Midbrain (tissue), 1 donor: ENCODE measurements at places on chromosomes 5 and 9.

GRCh38 chr5:4018007-4018406 lies 422.4 kb downstream of the IRX1 start:
- peak; percentile 0 for DNase-seq

GRCh38 chr9:100066539-100066938 lies 32.3 kb downstream of the ERP44 start:
- DNase-seq = no peak

GRCh38 chr9:92534204-92534603 lies 1.6 kb downstream of the ECM2 start:
- no peak for DNase-seq

DNA sequence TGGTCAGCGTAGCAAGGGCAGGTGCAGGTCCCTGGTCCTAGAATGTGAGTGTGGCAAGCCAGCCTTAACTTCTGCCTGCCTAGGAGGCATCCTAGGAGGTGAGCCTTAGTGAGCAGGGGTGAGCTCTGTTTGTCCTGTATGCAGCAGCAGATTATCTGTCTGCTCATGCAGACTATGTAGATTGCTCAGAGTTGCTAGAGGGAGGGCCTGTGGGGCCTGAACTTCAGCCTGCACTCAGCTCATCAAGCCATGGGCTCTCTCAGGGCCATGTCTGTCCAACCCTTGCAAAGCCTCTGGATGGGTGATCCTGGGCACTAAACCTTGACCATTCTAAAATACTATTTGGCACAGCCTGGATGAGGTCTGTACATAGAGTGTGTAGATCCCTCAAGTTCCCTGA lies 8.5 kb upstream of the CTSL start:
- DNase-seq = no peak

DNA sequence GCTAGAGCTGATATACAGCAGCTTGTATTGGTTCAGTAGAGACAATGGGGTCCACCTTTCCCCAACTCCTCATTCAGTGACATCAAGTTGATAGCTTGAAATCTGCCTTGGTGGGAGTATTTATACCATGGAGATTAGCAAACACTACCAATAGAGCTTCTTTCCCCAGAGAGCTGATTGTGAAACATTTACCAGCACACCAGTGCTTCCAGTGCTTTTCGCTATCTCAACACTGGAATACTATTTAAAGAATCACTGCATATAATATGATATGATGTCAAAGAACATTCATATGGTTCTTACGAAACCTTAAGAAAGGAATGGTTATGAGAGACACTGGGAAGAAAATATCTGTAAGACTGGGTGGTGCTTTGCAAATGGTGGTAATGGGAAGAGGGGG lies 21.8 kb upstream of the RNF145 start:
- no peak for DNase-seq

DNA sequence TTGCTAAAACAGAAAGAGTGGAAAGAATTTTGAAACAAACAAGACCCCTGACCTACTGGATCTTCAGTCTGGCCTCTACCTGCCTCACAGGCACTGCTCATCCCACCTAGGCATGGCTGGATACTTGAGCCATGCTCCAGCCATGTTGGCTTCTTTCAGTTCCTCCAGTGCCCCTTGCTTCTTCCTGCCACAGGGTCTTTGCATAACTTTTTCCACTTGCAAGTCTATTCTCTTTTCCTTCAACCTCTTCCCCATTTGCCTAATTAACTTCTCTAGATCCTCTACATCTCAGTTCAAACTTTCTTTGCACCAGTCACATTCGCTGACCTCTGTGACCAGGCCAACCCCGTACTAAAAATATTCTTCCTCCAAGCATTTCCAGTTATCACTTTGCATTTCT lies 50.4 kb downstream of the STARD4 start:
- no peak for DNase-seq

DNA sequence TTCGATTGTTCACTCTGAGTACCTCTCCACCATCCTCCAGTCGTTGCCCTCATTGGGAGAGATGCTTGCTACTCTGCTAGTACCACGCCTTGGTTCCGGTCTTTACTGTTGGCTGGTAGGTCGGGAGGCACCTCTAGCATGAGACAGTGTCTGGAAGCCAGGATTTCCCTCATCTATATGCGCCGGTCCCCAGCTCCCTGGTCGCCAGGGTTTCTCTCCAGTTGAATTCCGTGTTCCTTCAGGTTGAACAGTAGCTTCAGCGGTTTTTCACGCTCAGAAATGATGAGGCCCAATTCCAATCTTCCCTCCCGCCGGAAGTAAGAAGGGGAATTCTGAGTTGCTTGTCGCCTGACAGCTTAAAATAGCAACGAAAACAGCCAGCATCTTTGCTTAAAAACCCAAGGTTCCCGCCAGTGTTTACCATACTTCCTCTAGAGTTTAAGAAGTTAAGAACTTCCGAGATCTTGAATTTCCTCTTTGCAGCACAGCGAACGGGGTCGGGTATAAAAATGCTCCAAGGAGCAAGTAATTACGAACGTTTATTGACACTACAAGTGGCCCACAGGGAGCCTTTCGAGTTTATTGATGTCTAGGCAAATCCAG lies 1.3 kb upstream of the ST8SIA4 start:
- no peak for DNase-seq

- no peak for DNase-seq
Measured at GRCh38 chr5:171647904-171648260, 137.7 kb upstream of the SMIM23 start.

DNA sequence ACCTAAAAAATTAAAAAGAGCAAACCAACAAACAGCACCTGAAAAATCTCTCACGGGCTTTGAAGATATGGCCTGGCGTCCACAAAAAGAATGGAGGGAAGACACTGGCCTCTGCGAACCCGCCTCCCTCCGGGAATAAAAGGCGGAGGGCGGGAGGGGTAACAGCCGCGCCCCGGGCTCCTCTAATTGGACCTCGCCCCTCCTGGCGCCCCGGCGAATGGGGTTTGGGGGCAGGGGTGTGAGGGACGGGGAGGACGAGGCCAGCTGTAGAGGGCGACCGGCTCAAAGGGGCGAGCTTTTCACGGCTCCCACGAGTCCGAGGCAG lies 753 bp downstream of the FANCC start:
- no peak for DNase-seq

DNA sequence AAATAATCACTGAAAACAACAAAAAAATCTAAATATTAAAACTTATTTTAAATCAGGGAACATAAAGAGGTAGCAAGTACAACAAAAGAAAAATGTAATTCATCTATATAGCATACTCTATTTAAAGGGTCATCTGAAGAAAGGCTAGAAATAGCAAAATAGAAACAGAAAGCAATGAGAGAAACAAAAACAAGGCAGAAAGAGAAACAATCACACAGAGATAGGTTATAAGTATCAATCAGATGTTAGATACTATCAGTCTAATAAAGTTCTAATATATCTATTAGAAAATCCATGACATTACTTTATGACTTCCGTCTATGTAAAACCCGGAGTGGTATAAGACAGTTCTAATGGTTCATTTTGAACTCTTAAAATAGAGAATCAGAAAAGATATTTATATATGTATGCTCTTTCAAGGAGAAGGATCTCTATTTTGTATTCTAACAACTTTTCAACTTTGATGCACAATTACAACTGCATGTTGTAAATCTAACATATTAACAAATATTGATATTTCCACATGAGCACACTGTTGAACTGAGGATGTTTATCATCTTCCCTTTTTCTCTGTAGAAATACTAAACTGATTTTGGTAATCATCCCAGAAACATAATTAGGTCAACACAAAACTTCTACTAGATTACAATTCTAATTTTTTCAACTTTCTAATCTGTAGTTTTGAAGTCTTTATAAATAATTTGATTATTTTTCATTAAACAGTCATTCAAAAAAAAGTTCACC lies 15.8 kb downstream of the RICTOR start:
- no peak for DNase-seq

GRCh38 chr5:122584411-122585300 lies 190.2 kb upstream of the SNX2 start:
- DNase-seq = no peak

- DNase-seq = no peak
Measured at GRCh38 chr5:83942155-83942554, 221.5 kb upstream of the HAPLN1 start.

- DNase-seq = no peak
Measured at GRCh38 chr9:78196258-78196657, 39.6 kb upstream of the CEP78 start.

DNA sequence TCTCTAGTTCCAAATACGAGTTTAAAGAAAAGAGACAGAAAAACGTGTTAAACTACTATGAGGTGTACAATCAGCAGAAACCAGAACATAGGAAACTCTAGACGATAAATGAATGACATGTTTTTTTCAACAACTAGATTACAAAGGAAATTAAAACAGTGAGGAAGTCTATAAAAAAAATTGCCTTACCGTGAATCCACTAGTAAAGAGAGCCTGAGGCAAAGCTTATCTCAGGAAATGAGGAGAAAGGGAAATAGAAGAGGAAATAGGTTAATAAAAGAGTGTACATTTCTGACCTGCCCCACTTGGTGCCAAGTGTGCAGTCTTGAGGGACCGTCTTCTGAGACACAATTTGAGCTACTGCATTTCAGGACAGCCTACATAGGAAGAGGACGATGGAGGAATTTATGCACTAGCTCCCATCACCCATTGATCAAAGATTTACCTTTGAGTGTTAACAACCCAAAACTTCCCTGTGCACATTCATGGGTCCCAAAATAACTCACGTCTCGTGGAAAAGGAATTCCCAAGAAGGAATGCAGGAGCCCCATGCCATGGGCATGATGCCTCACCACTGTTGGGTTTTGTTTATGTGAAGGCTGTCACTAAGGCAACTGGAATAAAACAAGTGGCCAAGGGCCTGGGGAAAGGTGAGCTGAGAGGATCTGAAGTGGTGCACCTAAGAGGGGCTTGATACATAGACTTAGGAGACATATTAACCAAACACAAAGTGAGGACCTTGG lies 53.6 kb upstream of the SLC1A3 start:
- no peak for DNase-seq

DNA sequence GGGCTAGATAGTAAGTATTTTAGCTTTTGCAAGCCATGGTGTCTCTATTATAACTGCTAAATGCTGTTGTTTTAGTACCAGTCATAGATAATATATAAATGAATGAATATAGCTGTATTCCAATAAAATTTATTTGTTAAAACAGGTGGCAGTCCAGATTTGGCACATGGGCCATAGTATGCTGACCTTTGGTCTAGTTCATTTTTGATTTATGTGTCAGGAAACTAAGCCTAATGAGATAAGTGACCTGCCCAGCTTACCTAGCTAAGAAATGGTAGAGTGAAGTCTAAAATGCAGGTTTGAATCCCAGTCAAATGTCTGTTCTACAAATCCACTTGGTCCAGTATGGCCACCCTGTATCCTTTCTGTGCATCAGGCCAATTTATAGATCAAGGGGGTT lies 139.3 kb downstream of the ALDH1A1 start:
- no peak for DNase-seq

DNA sequence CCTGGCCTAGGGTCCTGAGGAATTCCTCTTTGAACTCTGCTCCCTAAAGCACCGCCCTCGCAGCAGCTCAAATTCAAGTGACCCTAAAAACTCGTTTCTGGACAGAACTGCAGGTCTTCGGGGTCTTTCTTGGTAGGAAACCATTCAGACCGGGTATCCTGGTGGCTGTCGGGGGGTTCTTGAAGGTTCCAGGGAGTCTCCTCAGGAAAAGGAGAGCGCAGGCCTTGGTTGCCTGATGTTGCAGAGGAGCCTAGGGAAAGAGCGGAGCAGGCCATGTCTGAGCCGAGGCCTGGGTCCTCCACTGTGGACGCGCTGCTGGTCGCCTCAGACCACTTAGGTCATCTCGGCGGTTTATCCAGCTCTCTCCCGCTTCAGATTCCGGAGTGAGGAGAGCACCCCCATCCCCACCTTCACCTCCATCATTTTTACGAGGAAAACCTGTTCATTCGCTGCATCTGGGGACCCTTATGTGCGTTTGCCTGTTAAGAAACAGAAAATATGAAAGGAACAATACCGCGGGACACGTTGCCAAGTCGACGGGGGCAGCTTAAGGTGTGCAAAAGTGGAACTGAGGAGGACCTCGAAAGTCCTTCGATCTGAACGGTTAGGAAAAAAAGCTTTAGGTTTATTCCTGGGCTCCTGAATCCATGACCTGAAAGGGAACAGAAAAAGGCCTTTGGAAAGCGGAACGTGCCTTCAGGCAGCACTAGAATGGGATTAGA lies 299.4 kb downstream of the PARP8 start:
- DNase-seq = no peak

GRCh38 chr5:87027570-87027969 lies 240.1 kb upstream of the RASA1 start:
- DNase-seq = no peak

DNA sequence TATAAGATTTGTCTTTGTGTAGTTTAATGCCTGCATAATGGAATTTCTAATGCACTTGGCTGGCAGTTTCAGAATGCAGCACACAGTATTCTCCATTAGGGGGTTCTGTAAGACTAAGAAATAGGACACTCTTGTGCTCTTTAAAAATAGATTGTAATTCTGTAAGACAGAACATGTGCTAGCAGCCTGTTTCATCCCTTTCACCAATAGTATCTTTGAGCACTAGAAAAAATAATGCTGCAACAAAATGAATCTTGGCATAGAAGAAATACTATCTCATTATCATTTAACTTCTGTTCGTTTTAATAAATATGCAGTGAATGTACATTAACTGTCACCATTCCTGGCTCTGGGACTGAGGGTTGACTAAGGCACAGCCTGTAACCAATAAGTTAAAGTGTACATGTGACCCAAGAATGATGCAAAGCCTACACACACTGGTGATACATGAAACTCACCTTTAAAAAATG lies 23.8 kb upstream of the ZNF622 start:
- DNase-seq = peak; percentile 84

GRCh38 chr5:58544926-58545325 lies 37.9 kb upstream of the RAB3C start:
- no peak for DNase-seq

DNA sequence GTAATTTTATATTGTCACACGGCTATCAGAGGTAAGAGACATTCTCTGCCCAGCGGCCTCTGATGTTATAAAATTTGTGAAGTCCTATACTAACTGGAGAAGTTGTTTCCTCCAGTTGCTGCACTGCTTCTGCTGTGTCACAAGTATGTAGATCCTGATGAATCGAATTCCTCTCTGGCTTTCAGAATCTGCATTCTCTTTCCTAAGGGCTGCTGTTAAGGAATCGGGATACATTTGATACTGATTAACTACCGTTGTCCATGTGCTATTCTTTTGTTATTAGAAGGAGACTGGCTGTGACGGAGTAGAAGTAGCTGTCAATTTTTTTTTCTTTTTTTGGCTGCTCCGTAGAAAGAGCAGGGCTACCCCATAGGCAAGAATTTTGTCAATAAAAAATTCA lies 81.7 kb upstream of the LRRC70 start:
- DNase-seq = no peak

GRCh38 chr5:133658327-133658726 lies 46.0 kb upstream of the FSTL4 start:
- no peak for DNase-seq

GRCh38 chr5:175742290-175742994 lies 84.6 kb downstream of the HRH2 start:
- no peak for DNase-seq

GRCh38 chr5:65695896-65696295 lies 26.0 kb downstream of the SGTB start:
- DNase-seq = peak; percentile 51

- no peak for DNase-seq
Measured at GRCh38 chr5:174655351-174655750, 69.0 kb upstream of the MSX2 start.

GRCh38 chr5:173321886-173322285 lies 6.3 kb downstream of the STC2 start:
- no peak for DNase-seq

GRCh38 chr9:95653246-95653645 lies 136.5 kb upstream of the PTCH1 start:
- DNase-seq = no peak
